SK-N-SH (cell line): ENCODE measurements at places on chromosomes 16 and 17.

DNA sequence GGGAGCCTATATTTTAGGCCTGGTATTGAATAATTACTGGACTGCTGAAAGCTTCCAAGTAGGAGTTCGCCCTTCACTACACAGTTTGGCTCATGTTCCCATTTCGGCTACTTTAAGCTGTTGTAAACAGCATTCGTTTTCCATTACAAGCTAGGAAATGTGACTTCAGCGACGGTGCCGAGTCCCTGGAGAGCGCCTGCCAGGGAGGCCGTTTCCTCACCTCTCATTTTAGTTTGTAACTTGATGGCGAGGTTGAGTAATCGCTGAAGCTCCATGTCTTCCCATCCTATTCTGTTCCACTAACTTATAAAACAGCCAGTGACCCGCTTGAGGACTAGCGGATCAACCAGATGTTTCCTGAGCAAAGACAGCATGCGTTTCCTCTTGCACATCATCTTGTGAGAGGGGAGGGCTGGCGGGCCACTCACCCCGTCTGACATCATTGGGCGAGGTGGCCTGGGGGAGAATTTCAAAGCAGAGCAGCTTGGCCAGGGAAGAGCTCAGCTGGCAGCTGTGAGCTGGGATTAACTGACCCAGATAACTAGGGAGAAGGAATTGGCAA, 32.9 kb downstream of the PCTP start:
- DNase-seq = peak; percentile 38

GRCh38 chr17:67528751-67529436, 151.8 kb downstream of the PITPNC1 start:
- DNase-seq = peak; percentile 94

GRCh38 chr16:65315081-65315780, 193.4 kb upstream of the CDH11 start:
- no peak for DNase-seq

DNA sequence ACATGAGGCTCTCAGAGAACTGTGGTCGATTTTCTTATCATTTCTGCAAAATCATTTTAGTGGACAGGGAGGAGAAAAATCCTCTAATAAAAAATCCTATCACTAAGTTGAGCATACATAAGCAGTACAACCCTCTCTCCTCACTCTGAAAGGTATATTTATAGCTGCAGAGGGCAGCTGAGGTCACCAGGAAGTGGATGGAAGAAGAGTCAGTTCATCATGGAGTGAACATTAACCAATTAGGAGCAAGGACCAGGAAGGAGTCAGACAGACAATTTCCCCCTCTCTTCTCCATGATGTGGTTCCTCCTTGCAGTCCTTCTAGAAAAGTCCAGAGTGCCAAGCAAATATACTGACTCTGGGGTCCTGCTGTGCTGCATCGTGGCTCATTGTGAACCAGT, 253.7 kb downstream of the TOX3 start:
- no peak for DNase-seq

- no peak for DNase-seq
Observed at GRCh38 chr16:20430948-20431347, 20.4 kb upstream of the ACSM2A start.

- DNase-seq = no peak
Observed at GRCh38 chr16:23651943-23652468, 10.7 kb downstream of the DCTN5 start.

GRCh38 chr17:82859431-82860403, 19.9 kb upstream of the ZNF750 start:
- no peak for DNase-seq

GRCh38 chr16:75216127-75216526, 2.7 kb upstream of the CTRB1 start:
- no peak for DNase-seq

- DNase-seq = no peak
Observed at GRCh38 chr17:6539871-6540270, 16.5 kb downstream of the PITPNM3 start.

- no peak for DNase-seq
Observed at GRCh38 chr16:30054451-30054850, 11.1 kb upstream of the ALDOA start.

GRCh38 chr16:88585927-88586581, 15.9 kb downstream of the ZC3H18 start:
- no peak for DNase-seq
